Peyer's patch (tissue), 4 donors: ENCODE measurements at places on chromosomes 11 and 22.

DNA sequence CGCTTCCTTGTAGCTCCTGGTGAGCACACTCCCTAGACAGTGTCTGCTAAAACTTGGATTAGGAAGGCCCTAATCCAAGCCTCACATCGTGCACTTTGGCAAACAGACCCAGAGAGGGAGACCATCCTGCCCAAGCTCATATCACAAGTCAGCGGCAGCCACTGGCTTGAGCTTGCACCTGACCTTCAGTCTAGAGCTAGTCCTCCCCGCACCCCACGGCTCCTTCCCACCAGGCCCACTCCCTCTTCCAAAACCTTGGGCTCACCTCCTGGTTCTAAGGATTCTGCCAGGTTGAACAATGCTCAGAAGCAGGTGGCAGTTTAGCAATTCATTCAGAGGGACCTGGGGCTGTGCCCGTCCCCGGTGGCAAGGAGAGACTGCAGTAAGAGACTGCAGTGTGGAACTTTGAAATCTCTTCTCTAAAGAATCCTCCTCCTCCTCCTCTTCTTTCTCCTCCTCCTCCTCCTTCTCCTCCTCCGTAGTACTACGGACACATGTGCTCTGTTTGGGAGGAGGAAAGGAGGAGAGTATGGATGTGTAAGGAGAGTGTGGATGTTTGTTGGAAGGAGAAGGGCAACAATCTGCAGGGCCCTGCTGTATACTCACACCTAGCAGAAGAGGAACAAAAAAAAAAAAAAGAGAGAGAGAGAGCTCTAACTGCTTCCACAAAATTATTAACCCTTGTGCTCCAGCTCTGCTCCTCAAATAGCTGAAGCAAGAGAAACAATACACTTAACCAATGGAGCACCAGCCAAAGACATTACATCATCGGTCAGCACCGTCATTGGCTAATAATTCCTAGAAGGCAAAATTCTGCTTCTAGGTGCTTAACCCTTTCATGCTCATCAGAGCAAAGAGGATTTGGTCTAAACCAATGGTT, 6.0 kb downstream of the SYN3 start:
- DNase-seq: no peak

DNA sequence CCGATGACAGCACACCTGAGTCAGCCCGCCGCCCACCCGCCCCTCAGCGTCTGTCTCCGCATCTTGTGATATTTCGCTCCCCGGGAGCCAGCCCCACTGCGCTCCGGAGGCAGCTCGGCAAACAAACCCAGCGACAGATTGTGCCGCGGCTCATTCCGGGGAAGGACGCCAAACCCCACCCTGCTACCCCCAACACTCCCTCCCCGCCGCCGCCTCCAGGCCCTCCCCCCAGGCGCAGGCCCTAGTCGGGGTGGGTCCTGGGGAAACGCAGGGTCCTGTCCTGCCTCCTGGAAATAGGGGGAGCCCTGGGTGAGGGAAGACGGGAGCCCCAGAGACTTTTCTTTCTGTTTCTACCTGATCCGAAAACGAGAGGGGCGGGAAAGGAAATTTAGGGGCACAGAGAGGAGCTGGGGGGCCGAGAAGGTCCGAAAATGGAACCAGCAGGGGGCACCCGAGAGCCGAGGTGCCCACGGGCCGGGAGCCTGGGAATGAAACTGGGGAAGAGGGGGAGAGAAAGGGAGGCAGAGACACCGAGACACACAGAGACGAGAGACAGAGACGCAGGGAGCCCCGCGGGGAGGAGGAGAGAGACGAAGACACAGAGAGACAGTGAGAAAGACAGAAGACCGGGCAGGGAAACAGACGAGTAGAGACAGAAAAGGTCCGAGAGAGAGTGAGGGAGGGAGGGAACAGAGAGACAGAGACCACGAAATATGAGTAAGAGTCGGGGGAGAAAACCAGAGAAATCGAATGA, 1.7 kb upstream of the RTN4RL2 start:
- DNase-seq: peak; percentile 69

- no peak for DNase-seq
Observed at GRCh38 chr11:13923716-13924650, 38.5 kb upstream of the SPON1 start.

- no peak for DNase-seq
Observed at GRCh38 chr11:73157101-73158010, 15.2 kb upstream of the FCHSD2 start.

GRCh38 chr11:13140028-13140870, 131.1 kb downstream of the RASSF10 start:
- DNase-seq: peak; percentile 69

GRCh38 chr22:33438273-33438672, 380.1 kb upstream of the SYN3 start:
- DNase-seq: no peak

DNA sequence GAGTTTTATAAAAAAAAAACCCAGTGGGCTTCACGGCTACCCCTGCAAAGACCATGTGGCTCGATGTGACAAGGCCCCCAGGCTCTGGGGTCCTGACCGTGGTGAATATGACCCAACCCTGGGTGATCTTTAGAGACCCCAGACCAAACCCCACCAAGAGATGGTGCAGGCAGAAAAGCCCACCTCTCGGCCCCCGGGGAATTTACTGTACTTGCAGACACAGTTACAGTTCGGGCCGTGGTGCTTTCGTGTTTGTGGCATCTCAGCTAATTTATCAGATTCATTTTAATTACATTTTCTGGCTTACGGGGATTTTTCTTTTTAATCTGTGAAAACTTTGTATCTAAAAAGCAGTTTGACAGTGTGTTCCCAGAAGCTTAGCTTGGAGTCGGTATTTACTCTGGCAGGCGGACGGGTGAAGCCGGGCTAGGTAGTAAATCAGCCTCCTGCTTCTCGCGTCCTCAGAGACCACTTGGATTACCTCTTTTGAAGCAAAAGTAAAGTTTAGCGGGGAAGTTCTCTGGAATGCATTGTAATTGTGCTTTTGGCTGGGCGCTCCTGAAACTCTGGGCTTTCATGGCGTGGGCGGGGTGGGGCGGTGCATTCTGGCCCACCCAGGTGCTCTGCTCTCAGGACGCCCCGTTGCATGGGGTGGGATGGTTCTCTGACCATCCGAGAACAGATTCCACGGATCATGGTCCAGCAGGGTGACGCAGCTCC, 25.3 kb downstream of the ANO1 start:
- no peak for DNase-seq

DNA sequence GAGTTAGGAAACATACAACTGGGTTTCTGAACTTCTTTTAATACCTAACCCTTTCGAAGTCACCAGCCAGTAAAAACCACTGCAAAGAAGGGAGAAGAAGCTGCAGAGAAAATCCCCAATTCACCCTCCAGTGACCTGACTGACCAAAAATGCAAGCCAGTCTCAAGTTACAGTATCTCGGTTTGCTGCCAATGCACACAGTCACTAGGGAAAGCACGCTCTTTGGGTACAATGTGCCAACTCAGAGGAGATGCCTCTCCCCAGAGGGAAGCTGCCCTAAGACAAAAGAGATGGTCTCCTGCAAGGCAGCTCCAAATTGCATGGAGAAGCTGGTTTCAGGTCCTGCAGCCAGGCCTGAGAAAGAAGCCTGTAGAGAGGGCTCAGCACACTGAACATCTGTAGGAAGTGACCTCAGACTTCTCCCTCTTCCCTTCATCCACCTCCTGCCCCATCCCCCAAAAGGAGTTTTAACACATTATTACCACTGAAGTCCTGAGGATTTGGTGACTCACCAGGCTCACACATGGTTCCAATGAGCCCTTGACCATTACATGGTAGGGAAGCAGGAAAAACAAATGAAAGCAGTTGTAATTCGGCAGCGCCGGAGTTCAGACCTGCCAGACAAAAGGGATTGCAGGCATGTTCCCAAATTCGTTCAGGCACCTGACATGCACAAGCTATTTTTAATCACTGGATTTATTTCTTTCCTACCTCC, 90.1 kb downstream of the ETS1 start:
- DNase-seq: no peak

DNA sequence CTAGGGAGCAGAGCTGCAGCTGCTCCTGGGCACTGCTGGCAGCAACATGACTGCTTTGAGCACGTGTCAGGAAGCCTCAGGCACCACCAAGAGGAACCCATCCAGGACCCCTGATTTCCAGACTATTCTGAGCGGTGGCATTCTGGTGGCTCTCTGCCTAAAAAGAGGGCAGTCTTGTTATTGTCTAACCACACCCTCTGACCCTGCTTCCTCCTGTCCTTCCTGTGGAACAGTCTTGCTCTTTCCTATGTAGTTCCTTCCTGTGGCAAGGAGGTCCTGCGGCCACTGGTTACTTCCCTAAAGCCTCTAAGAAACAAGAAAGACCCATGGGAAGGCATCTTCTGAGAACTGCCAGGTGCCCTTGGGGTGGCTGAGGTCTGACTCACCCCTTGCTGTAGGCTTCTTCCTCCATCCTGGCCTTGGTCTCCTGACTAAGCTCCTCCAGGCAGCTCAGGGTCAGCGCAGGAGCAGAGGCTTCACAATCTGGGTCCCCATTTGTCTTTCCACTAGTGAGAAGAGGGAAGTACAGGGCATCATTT, 13.1 kb upstream of the LYVE1 start:
- DNase-seq: no peak

- DNase-seq: peak; percentile 73
Observed at GRCh38 chr11:76796511-76797198, 13.5 kb downstream of the TSKU start.

DNA sequence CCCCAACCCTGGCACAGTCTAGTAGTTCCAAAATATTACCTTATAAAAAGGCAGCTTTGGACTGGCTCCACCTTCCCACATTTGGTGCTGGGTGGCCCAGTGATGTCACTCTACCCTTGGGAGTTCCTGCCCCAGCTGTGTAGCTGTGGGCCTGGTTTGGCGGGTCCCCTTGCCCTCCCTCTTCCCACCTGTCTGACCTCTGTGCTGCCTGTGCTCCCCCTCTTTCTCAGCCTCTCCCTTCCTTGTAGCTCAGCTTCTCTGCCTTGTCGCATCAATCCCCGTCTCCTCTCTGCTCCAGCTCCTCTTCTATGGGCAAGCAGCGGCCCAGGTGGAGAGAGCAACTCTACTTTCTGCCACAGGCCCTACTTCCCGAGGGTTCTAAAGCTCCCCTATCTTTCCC, 54.6 kb downstream of the CHRDL2 start:
- DNase-seq: no peak

GRCh38 chr11:65341856-65342255, 8.2 kb downstream of the DPF2 start:
- DNase-seq: no peak

DNA sequence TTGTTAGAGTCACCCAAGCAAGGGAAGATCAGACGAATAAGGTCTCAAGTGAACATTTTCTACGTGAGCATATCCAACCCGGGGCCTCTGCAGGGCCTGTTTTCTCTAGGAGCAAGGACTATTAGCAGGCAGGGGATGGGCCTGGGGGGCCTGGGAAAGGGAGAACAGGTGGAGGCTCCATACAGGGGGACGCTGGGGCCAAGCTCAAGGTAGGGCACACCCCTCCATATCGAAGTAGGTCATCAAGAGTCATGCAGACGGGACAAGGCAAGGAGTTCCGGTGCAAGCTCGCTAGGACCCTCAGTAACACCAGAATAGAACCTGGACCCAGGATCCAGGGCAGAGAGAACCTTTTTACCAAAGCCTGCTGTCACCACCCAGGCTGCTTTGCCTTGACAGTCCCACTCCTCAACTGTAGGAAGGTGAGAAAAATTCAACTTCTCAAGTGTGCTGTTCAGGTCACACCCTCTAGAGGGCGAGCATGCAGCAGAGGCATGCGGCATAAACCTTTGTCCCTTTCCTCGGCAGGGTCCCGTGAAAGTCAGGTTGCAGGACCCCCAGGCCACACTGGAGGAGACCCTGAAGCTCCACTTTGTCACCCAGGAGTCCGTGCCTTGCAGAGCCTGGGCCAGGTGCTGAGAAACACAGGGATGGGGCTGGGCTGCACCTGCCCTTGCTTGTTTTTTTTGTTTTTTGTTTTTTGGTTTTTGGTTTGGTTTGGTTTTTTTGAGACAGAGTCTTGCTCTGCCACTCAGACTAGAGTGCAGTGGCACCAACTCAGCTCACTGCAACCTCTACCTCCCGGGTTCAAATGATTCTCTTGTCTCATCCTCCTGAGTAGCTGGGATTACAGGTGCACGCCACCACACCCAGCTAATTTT, 8.6 kb upstream of the APOBEC3B start:
- peak; percentile 80 for DNase-seq
